Esophagus mucosa (tissue), 1 donor: ENCODE measurements at places on chromosomes 5 and 9.

DNA sequence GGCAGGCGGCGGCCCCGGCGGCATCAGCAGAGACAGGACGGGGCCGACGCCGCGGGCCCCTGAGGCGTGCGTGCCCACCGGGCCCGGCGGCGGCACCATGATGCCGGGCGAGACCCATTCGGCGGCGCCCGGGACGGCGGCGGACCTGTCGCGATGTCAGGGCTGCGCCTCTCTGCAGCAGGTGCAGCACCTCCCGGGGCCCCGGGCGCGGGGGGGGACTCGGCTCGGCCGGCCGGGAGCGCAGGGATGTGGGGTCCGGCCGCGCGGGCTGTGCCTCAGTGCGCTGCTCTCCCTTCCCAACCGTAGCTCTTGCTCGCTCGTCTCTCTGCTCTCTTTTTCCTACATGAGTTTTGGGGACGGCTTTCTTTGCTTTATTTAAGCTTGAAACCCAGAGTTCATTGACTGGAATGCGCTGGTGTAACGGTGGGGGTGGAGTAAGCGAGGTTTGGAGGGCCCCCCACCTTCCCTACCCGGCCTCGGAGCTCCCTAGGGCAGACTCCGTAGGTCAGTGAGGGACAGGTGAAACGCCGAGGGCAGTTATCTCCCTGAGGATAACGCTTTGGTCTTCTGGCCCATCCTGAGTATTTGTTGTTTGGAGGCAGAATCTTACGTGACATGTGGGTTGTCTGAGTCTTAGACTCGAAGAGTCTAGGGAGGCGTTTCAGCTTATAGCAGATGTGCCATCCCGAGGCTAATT lies 490 bp downstream of the ICE1 start:
- ATAC-seq, result peak; percentile 6

DNA sequence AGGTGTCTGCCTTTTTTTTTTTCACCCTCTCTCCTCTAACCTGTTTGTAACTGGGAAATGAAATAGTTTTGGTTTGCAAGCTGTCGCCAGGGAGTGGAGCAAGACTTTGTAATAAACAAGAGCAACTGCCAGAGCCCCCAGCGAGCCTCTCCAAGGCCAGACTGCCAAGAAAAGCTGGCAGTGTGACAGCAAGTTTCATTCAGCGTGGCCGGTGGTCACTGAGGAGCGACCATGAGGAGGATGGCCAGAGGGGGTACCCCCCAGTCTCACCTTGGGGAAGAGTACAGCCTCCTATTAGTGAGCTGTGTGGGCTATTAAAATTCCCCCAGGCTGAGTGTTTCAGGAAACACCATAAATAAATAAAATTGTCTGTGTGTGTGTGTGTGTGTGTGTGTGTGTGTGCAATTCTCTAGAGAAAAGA lies 49.9 kb downstream of the ZFAND5 start:
- peak; percentile 16 for ATAC-seq

DNA sequence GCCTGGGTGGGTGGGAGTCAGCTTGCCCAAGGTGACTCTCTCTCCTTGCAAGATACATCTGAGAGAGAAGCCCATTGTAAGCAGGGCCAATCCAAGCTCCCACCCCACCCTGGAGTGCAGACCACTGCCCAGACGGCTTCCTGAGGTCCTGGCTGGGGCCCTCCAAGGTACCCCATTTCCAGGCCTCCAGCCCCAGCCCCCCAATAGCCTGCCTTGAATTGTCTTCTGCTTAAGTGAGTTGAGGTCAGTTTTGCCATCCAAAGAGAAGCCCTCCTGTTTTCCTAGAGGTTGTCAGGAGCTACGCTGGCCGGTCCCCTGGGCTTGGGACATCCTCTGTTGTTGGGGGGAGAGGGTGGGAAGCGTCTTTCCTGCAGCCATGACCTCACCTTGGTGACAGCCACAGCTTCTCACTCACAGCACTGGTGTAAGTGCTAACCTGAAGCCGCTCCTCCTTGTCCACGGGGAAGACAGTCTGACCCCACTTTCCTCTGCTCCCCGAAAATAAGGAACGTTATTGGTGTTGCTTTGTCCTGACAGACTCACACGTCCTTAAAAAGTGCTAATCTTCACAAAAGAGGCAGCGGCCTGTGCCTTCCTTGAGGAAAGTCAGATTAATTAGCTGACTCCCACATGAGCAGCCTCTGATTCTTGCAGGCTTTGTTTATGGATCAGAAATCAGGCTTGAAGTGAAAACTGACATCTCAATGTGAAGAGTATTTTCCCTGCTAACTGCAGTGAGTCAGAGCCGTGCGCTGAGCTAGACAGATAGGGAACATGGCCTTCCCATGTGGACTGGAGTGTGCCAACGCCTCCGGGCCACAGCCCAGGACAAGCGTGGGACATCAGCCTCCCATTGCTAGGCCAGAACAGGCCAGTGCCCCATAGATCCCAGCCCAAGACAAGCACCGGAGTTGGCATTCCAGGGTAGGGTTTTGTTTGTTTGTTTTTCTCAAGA lies 52.3 kb downstream of the ADAMTS2 start:
- no peak for ATAC-seq

GRCh38 chr9:27784847-27785713 lies 211.8 kb upstream of the C9orf72 start:
- no peak for ATAC-seq

GRCh38 chr5:69230181-69230580 lies 4.5 kb upstream of the CDK7 start:
- ATAC-seq, result peak; percentile 52

- ATAC-seq, result no peak
Measured at GRCh38 chr5:57953792-57954191, 471.2 kb upstream of the ACTBL2 start.

DNA sequence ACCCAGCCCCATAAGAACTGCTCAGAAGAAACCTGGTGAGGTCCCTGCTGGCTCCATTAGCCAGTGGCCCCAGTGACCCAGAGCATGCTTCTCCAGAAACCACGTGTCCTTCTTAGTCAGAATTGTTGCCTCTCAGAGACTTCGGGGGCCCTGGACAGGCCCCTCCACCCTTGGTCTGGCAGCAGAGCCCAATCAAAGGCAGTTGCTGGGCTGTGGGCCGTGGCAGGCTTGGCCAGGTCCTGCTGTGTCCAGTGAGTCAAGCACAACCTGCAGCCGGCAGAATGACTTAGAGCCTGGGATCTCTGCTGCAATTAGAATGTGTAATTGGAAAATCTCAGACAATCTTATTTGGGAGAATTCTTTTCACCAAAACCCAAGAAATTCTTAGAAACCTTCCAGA lies 502.0 kb upstream of the KLF4 start:
- ATAC-seq, result no peak

DNA sequence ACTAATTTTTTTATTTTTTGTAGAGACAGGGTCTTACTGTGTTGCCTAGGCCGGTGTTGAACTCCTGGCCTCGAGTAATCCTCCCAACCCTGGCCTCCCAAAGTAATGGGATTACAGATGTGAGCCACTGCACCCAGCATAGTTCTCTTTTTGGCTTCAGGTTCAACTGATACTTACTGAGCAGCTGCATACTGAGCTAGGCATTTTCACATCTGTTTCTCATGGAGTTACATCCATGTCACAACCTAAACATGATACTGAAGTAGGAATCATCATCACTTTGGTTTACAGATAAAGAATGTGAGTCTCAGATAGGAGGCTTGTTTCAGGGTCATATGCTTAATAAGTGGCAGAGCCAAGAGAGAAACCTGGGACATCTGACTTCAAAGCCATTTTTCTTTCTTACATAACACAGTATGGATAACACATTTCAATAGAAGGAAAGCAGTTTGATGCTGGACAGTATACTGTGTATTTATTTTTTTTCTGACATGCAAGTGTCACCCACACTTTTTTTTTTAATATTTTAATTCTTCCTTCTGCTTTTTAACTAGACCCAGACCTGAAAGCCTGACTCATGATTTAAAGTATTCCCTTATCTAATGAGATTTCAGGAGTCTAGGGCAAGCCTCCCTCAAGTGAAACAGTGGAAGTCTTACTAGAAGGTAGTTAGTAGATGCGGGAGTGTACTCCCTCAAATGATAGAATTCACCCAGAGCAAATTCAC lies 90.8 kb downstream of the HACD4 start:
- ATAC-seq, result no peak

DNA sequence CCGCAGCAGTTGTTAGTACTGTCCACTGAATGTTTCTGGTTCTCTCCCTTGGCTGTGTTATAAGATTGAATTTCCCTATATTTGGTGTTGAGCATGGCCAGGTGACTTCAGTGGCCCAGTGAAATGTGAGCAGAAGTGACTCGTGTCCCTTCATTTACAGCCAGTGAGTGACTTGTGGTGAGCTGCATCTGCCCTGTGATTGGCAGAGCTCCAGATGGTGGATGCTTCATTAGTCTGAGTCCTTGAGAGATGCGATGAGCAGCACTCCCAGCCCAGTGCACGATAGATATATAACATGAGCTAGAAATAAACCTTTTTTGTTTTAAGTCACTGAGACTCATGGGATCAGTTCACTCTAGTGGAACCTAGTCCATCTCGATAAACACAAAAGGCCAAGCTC lies 19.3 kb downstream of the PCSK5 start:
- no peak for ATAC-seq

- ATAC-seq, result peak; percentile 82
Measured at GRCh38 chr9:92706218-92706940, 36.4 kb upstream of the IPPK start.

DNA sequence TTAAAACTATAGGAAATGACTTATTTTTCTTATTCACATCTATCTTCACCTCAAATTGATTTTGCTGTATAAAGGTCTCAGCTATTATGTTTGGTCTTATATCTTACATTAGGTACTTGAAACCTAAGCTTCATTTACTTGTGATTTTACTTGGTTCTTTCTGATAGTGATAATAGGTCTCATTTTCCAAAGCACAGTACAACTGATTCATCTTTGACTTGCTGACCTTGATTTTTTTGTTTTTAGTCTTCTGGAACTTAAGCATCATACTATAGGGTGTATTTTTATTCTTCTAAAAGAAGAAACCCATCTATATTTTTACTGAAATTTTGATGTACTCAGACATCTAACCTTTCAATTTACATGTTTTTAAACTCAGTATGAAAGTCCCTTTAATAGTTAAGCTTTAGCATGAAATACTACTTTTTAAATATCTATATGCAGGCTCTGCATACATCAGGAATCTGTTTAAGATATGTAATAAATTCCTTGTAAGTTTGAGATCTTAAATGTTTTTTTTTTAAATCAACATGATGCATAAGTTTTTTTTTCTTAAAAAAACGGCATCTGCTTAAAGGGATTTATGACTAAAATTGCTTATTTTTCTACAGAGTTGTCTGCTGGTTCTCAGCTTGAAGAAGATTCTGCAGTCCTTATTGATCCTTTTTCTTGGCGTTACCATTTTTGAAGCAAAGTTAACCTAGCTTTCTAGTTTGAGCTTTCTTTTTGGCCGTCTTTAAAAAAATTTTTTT lies 13.3 kb downstream of the MATR3 start:
- ATAC-seq, result no peak

DNA sequence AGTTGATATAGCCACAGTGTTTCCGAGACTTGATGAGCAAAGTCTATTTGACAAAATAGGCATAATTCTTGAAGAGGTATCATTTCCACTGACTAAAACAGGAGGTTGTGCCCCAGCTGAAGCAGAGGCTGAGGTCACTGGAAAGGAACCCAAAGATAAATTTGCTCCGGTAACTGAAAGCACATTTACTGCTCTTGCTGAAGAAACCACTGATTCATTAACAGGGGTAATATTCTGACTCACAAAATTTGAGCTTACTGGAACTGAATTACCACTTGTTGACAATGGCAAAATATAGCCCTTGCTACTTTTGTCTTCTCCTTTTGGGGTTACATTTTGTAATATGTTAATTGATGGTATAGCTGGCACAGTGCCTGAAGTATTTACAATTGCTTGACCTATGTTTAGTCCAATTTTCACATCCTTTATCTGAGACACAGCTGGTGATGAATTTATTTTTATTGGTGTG lies 30.2 kb downstream of the MLANA start:
- no peak for ATAC-seq

DNA sequence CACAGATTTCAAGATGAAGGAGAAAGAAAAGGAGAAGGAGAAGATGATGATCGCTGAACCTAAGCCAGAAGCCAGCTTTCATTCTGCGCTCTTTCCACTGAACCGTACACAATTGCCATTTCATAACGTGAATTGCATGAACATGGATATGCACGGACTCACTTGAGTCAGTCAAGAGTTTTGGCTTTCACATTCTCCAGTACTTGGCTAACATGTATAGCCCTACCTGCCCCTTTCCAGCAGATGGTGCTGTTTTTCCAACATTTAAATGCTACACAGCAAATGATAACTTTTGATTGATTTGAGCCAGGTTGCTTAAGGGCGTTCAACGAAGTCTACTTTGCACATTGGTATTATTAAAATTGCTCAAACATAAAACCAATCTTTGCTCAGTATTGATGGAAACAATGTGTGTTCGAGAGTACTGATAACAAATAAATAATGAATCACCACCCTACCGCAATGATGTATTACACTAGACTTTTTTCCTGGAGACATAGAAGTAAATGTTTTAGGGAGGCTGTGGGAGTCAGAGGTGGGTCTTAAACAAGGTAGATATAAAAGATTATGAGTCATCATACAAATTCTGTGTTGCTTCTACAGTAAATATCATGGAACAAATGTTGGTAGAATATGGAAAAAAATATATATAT lies 196.4 kb downstream of the TRPM3 start:
- ATAC-seq, result peak; percentile 83

- no peak for ATAC-seq
Measured at GRCh38 chr5:10149911-10150310, 99.8 kb downstream of the ATPSCKMT start.

DNA sequence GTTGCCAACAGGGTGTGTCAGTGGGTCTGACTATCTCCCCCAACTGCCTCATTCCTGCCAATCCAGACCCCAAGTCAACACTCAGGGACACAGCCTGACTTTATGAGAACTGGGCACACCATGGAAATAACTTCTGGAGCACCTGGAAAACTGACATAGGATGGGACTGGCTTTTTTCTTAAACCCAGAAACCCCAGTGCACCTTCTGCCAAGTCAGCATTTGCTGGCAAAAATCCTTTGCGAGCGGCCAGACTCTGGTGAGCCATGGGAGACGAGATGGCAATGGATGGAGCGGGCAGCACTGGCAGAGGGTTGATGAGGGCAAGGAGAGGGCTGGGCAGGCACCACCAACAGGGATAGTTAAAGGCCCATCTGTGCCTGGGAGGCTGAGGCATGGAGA lies 114.4 kb upstream of the OSMR start:
- no peak for ATAC-seq

DNA sequence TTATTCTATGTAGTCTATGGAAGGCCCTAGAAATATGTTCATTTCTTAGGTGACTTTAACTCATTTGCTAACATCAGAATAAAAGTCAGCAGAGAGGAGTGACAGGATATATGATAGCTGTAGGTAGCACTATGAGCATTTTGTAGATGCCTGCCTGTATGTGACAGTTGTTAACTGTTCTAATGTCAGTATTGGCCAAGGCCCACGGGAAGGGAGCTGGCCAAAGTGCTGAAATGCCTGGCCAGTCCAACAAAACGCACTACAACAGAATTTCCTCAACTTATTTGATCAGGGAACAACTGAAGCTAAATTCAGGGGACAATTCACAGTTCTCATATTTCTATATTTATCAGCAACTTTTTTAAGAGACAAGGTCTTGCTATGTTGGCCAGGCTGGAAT lies 20.8 kb downstream of the SV2C start:
- ATAC-seq, result no peak
